Activated CD4-positive, alpha-beta T cell treated with anti-CD3 and anti-CD28 coated beads, Interleukin-2, amount 50 U/mL, for 24 hours (primary cell): ENCODE measurements at places on chromosomes 6 and 20.

GRCh38 chr6:167817729-167818128, 9.0 kb upstream of the AFDN start:
- DNase-seq, result no peak

GRCh38 chr6:20921578-20921977, 387.3 kb downstream of the CDKAL1 start:
- no peak for DNase-seq

GRCh38 chr6:122995921-122996793, at the start of gene CLVS2:
Gene CLVS2 (plus strand): TSS chr6:122996235. CDS start chr6:122997778, 1,543 bp downstream.
- no peak for DNase-seq

- no peak for DNase-seq
These were observed 158.7 kb upstream of the CENPW start for GRCh38 chr6:126181173-126181741.

- no peak for DNase-seq
These were observed 19.1 kb downstream of the ME1 start for GRCh38 chr6:83411731-83412130.

DNA sequence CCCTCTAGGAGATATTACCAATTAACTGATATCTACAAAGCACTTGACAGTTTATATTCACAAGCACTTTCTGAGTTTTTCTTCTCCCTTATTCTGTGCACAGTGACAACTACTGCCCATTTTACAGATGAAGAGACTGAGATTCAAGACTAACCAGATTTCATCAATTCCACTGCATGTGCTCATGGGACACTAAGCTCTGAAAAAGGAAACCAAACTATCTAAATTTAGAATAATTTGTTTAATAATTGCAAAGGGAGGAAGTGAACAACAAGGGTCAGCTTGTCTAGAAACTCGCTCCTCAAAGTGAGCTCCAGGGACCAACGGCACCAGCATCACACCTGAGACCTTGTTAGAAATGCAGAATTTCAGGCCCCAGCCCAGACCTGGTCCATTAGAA, 50.8 kb upstream of the MYLIP start:
- no peak for DNase-seq

DNA sequence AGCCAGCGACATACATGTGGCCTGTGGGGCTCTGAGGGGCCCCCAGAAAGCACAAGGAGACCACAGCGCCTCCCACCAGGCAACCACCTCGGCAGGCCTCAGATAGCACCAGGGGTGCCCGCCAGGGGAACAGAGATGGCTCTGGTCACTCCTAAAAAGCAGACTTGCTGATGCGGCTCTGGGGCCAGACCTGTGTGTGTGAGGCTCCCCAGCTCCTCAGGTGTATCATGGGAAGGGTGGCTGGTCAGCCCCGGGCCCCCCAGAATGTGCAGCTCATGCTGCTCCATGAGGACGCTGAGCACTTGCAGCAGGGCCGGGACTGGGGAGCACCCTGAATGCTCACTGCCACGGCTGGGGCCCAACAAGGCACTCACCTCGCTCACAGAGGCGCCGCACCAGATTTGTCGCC, 60.2 kb downstream of the PYGB start:
- DNase-seq, result no peak

DNA sequence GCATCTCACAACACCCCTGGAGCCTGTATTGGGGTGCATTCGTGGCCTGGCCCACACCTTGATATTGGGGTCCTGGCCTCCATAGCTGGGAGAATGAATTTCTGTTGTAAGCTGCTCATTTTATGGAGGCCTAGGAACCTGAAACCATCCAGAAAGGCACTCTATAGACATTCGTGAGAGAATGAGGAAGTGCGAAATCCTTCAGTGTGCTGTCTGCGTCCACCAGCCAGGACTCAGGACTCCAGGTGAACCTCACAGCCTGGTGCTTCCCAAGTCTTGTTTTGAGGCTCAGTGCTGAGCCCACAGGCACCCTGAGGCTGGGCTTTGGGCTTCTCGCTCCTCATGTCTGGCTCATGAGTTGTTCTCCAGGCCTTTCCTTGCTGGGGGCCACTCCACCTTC, 11.9 kb upstream of the RBBP8NL start:
- DNase-seq, result no peak

- no peak for DNase-seq
These were observed 415 bp upstream of the CUL9 start for GRCh38 chr6:43181621-43181941.

- no peak for DNase-seq
These were observed 37.6 kb upstream of the FBXL4 start for GRCh38 chr6:98985391-98985790.

- no peak for DNase-seq
These were observed 22.1 kb downstream of the MAP3K4 start for GRCh38 chr6:161013695-161014094.

GRCh38 chr6:157498817-157499216, 117.8 kb downstream of the ZDHHC14 start:
- no peak for DNase-seq

DNA sequence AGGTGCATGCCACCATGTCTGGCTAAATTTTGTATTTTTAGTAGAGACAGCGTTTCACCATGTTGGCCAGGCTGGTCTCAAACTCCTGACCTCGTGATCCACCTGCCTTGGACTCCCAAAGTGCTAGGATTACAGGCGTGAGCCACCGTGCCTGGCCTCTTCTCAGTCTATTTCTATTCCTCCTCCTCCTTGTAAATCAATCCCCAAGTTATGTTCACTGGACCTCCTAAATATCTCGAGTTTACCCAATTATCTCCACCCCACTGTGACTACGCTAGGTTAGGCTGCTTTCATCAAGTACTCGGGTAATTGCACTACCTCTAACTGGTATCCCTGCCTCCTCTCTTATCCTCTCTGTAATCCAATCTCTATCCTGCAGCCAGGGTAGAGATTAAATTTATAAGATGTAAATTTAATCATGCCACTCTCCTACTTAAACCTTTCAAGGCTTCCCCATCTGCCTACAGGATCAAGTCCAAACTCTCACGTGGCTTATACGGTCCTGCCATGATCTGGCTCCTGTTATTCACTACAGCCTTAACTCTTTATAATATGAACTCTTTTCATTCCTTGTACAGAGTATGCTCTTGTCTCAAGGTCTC, 837 bp upstream of the MAD2L1BP start:
- no peak for DNase-seq

GRCh38 chr6:21800948-21801438, 207.4 kb downstream of the SOX4 start:
- DNase-seq, result no peak

DNA sequence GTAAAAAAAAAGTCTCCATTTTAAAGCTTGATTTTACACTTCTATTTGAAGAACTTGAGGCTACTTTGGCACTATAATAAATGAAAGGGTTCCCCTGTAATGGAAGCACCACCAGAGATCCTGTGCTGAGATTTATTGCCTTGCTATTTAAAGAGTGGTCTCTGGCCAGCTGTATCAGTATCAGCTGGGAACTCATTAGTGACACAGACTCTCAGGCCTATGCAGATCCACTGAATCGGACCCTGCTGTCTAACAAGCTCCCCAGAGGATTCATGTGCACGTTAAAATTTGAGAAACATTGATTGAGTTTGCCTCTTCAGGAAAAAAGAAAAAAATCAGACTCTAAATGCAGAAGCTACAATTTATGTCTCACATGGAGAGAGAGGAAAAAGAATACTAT, 299.9 kb upstream of the BMP2 start:
- no peak for DNase-seq

DNA sequence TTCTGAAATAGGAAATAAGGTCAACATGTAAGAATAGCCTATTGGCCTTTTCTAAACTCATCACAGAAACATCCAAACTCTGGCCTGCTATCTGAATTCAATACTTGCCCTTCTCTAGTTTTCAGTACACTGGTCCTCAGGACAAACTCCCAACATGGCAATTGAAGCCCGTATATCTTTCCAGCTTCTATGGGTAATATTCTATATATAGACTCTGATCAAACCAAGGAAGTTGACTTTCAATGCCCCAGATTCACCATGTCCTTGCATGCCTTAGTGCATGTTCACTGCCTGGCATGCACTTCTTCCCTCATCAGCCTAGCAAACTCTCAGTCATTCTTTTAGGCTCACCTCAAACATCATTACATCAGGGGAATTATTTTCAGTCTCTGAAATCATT, 73.2 kb downstream of the RSPO3 start:
- DNase-seq, result no peak

- no peak for DNase-seq
These were observed 53.9 kb downstream of the CDK19 start for GRCh38 chr6:110761371-110761770.

DNA sequence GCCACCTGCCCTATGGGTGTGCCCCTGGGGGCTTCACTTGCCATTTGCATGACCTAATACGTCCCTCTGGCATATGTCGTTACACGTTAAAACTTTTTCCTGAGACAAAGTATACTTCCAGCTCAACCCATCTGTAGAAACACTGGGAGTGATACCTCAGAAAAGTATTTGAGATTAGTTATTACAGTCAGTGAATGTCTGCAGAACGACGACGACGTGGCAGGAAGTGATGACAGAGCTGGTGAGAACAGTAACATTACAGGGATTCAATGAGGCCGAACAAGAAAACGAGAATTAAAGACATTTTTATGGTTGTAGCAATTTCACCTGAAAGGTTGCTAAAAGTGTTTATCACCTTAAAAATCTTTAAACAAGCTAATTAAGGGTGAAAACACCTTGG, 40.2 kb downstream of the SASH1 start:
- no peak for DNase-seq

GRCh38 chr6:71412559-71413140, 124.0 kb downstream of the OGFRL1 start:
- no peak for DNase-seq

GRCh38 chr6:87220997-87221396, 65.6 kb downstream of the ZNF292 start:
- no peak for DNase-seq

DNA sequence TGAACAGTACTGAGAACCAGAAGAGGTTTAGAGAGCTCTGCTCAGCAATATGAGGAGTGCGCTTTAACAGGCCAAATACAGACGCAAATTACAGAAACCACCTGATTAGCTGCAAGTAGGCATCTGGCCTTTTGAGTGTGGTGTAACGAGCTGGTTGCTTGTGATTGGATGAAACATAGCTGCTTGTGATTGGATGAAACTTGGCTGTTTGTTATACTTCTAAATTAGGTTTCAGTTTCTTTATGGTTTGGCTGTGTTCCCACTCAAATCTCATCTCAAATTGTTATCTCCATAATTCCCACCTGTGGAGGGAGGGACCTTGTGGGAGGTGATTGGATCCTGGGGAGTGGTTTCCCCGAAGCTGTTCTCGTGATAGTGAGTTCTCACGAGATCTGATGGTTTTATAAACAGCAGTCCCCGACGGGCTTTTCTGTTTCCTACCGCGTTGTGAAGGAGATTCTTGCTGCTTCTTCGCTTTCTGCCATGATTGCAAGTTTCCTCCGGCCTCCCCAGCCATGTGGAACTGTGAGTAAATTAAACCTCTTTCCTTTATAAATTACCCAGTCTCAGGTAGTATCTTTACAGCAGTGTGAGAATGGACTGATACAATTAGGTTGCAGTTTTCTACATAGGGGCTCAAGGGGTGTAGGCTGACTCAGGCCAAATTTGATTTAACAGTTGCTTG, 655.9 kb upstream of the MAN1A1 start:
- DNase-seq, result no peak

GRCh38 chr6:12009180-12009685, 2.9 kb upstream of the HIVEP1 start:
- DNase-seq, result no peak

DNA sequence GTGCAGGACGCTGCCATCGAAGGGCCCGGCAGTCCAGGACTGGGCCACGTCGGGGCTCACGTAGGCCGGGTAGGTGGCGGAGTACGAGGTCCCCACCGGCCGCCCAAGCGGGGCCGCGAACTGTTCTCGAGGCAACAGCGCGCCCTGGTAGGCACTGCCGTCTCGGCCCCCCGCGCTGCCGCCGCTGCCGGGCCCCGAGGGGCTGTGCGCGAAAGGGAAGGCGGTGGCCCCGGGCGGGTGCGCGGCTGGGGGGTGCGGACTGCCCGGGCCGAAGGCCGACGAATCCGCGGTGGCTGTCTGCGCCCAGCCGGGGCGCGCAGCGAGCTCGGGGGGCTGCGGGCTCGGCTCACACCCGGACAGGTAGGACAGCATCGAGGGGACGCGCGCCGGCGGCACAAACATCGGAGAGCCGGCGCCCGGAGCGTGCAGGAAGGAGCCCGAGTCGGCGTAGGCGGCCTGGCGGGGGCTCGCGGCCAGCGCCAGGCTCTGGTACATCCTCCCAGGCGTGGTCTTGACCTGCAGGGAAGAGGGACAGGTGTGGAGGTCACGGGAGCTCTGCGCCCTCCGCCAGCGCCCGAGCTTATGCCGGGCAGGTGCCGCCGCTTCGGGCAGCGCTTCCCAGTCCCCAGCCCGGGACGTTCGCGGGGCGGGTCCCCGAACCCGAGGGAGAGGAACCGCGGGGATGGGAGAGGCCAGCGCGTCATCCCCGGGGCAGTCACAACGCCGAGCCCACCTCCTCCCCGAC, 596 bp downstream of the GATA5 start:
- DNase-seq, result no peak

DNA sequence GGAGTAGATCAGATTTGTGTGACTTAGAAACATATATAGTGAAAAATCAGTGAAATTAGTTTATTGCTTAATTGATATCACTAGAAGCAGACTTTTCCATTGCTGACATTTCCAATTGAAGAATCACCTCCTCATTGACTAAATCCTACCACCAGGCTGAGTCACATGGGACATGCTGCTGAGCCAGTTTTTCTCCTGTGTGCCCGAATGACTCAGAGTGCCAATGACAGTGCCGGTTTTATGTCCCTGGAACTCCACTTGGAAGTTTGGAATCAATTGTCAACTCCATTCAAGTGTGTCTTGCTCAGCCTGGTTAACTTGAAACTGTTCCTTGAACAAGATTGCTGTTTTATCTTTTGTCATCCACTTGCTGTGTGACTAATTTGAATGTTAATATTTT, 316.1 kb upstream of the PRDM1 start:
- no peak for DNase-seq

DNA sequence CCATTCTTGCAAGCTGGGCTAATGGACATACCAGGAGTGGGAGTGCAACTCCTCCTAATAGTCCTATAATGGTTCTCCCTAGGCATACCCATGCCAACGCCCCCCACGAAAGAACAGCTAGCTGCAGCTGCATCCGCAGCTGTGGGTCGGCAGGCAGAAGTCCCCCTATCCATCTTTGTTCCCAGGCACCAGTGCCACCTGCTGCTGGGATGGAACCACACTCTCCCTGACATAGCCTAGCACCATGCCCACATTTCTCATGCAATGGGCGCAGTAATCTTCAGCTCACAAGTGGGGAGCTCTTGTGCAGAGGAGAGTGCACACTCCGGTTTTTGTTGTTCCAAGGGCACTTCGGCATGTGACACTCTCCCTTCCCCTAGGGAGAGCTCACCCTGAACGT, 567.8 kb downstream of the GRIK2 start:
- no peak for DNase-seq

DNA sequence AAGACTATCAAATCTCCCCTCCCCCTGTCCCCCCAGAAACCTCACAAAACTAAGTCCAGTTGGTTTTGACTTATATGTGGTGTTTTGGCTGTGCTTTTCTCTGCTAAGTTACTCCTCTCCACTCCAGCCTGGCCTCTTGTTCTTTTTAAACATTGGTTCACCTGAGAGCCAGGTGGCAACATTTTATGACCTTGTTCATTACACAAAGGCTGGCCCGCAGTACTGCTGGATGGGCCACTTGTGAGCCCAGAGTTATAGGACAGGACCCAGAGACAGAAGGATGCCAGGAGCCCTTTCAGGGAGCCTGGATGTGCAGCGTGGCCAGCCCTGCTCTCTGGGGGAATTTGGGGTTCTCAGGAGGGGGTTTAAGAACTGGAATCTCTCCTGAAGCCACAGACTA, 90.0 kb downstream of the RAMACL start:
- no peak for DNase-seq
